ENCODE measurements at places on chromosomes 13 and 19.

DNA sequence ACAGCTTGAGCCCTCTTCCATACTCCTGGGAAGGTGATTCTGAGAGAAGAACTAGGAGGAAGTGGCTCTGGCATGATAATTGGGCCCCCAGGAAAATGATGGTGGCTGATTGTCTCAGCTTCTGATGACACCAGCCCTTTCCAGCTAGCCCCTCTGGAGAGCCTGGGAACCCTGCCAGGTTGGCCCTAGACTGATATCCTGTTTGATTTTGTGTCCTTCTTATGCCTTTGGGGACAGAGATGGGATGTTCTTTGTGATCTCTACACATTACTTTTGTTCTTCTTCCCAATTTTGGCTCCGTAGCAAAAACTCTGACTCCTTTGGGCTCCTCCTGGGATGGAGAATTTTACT lies 39.7 kb downstream of the ERICH6B start:
- no peak for DNase-seq

DNA sequence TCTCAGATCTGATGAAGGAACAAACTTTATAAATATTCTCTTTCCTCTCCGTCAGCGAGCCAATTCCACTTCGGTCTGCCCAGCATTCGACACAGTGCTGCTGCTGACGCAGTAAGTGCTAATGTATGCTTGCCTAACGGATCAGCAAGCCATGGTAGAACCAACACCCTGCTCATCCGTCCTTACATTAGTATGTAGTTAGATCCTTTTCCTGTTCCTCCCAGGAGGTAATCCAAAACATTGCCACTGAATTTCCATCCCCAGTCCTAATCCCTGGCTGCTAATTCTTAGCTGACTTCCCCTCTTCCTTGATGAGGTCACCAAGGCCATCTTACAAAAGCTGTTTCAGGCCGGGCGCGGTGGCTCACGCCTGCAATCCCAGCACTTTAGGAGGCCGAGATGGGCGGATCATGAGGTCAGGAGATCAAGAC lies 88.0 kb downstream of the STARD13 start:
- no peak for DNase-seq

DNA sequence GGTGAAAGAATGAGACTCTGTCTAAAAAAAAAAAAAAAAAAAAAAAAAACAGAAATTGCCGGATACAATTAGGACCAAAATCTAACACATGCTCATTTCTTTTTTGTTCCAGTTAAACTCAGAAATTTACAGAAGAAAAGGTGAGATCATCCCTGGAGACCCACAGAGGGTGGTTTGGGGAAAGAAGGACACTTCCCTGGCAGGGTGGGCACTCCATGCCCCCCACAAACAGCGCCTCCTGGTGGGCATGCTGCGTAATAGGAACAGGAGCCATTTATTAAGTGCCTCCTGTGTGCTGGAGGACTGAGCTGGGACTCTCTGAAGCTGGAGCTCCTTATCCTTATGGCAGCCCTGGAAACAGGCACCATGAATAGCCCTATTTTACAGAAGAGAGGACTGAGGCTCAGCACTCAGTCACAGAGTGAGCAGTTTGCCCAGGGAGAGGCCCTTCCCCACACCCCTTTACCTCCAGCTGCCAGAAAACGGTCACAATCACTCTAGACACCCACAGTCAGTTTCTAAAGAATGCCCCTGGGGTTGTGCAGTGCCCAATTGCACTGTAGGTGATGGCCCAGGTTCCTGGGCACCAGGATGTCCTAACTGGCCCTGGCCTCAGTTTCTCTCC lies 10.1 kb downstream of the C19orf38 start:
- DNase-seq: peak; percentile 53

DNA sequence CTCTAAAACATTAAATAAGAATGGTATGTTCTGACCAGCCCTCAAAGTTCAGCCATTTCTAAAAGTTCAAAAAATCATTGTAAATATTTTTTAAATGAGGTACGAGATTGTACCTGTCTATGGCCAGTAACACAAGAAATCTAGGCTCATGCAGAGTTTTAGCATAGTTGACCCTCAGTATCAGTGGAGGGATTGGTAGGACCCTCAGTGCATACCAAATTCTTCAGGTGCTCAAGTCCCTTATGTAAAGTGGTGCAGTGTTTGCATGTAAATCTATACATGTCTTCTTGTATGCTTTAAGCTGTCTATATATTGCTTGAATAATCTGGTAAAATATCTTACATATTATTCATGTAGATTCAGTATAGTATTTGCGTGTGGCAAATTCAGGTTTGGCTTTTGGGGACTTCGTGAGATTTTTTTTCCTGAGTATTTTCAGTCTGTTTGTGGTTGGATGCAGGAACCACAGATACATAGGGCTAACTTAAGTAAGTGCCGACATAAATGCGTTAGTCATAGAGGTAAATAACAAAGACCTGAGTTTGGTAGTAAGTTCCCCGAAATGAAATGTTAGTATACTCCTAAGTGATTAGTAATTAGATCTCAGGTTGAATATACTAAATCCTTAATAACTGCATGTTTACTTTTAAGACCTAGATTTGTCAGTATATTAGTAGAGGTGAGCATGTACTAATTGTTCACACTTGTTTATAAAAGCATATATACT lies 7.8 kb downstream of the MIR17HG start:
- no peak for DNase-seq

- no peak for DNase-seq
These were observed 29.0 kb downstream of the CARS2 start for GRCh38 chr13:110676595-110677587.

DNA sequence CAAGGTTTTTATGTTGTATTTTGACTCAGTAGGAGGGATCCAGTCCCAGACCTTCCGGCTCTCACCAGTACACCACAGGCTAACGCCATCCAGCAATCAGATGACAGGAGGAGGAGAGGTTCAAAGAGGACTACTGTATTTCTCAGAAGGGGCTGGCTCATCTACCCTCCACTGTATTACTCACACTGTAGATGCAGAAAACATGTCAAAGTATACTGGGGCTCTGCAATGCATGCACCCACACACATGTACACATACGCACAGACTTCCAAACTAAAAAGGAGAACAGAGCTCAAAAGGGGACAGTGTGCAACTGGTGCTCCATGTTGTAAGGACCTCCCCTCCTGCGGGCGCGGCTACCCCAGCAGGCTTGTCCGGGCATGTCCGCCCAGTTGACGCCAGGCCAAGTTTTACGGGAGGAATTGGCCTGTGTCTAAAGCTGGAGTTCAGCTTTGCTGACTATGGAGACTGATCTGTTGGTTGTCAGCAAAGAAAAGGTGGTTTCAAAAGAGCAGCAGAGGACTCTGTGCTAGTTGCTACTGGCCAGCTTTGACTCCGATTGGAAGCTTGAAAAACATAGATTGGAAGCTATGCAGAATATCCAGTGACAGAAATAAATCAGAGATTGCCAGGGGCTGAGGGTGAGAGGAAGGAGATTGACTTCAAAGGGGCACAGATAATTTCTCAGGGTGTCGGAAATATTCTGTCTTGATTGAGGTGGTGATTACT lies 314.2 kb downstream of the DLEU7 start:
- peak; percentile 31 for DNase-seq

- no peak for DNase-seq
These were observed 11.2 kb upstream of the IZUMO2 start for GRCh38 chr19:50174100-50174793.

Data from K562 (cell line).